ENCODE measurements at places on chromosomes 6 and 20.

- no peak for DNase-seq
Observed at GRCh38 chr6:9943026-9943425, 471.8 kb downstream of the TFAP2A start.

DNA sequence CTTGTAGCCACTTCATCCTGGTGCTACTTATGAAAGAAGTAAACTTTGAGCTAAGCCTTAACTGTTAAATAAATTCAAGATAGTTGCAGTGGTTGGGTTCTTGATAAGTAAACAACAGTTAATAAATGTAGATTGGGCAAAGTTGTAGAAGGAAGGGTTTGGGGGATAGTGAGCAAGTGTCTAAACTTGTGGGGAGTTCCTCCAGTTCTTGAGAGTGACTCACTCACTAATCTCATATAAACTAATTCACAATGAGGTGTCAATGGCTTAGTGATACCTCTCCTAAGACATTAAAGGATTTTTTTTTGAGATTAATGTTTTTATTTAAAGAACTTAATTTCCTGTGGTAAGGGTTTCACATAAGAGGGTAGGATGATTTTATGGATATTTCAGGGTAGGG is 507.4 kb downstream of the BMP2 start:
- DNase-seq, result no peak

DNA sequence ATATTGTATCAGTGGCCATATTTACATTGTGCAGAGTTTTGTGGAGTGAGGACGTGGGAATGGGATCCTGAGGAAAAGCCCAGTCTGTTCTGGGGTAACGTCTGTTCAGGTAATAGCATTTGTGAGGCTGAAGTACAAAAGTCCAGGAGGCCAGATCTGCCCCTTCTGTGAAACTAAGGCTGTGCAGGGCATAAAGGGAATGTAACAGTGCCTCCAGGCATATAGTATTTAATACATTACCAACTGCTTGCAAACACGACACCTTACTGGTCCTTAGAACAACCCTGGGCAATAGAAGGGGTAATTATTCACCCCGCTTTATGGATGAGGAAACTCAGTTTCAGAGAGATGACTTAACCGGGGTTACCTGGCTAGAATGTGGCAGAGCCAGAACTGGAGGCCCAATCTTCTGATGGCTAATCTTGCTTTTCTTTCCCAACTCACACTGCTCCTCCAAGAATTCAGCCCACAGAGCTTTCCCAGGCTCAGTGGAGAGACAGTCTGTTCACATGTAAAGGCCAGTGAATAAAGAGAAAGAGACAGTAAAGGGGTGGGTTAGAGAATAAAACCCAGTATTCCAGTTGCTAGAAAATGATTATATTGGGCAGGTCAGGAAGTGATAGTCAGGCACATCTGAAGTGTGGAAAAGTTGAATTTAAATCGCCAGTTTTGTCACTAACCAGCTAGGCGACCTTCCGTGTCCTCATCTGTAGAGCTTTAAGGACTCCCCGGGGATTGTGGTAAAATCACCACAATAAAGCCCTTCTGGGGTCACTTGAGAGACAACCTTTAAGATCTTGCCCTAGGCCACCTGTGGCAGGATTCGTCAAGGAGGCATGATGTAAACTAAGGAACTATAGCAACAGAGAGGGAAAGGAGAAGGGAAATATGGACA is 280.7 kb upstream of the CITED2 start:
- no peak for DNase-seq

- DNase-seq, result peak; percentile 54
Observed at GRCh38 chr20:45344168-45344860, 3.9 kb downstream of the SDC4 start.

DNA sequence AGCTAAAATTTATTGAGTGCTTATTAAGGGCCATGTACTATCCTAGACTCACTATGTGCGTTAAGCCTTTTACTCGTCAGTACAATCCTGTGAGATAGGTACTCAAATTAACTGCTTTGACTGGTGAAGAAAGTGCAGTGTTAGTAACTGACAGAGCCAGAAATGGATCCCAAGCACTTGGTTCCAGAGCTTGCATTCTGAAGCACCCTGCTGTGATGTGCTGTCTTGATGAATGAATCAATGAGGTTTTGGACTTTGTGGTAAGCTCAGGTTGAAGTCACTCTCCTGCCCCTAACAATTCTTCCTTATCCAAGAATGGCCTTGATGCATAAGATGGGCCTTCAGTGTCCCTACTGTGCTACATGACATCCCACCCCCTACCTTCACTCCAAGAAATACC is 3.7 kb downstream of the STX11 start:
- no peak for DNase-seq

DNA sequence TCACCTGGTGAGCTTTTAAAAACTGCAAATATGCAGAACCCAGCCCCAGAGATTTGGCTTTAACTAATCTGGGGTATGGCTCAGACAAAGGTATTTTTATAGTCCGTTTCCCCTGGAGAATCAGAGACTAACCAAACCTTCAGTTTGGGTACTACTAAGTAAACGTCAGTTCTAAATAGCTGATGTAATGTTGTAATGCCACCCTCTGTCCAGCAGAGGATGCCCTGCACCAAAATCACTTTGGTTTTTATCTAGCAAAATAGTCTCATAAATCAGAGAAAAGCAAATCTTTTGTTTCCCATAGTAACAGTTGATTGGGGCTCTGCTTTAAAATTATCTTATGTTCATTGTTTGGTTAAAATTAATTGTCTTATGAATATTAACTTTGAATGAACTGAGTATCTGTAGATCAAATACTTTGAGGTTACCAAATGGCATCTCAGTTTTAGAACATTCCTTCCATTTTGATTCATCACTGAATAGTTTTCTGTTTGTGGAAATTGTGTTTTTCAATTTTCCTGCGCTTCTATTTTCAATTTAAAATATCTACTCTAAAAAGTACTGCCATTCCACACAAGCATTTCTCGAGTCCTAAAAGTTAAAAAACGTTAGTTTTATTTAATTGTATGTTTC is 278.3 kb upstream of the PLCB4 start:
- DNase-seq, result no peak

- no peak for DNase-seq
Observed at GRCh38 chr6:18445228-18445627, 58.1 kb downstream of the RNF144B start.

DNA sequence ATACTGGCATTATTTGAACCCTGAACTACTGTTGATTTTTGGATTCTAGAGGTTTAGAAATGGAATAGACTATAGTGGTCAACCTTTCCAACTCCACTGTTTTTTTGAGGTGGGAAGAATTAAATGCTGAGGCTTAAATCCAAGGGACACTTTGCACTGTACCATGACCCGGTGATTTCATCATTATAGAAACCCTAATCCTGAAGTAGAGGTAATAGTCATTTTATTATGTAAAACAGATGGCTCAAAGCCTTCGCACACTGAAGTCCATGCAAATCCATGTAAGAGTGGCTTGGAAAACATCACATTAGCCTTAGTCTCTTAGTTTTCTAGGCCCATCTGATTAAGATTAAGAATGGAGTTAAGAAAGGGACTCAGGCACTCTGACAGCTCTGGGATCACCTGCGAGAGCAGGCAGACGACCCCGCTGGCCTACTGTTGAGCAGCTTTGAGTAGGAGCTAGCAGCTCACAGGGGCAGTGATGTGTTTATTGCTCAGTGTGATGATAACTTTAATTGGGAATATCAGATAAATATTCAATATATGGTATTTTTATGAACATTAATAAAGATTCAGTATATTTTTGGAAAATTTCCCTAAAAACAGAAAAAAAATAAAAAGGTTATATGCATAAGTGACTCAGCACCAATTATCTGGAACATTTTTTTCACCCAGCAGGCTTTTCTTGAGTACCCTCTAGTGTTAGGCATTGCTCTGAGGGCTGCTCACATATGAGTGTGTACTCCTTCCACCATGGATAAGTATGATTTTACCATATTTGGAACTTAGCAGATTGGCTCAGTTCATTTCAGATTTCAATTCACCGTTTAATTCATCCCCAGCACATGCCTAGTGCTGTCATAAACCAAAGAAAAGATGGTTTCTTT is 13.4 kb downstream of the SLX4IP start:
- DNase-seq, result no peak

DNA sequence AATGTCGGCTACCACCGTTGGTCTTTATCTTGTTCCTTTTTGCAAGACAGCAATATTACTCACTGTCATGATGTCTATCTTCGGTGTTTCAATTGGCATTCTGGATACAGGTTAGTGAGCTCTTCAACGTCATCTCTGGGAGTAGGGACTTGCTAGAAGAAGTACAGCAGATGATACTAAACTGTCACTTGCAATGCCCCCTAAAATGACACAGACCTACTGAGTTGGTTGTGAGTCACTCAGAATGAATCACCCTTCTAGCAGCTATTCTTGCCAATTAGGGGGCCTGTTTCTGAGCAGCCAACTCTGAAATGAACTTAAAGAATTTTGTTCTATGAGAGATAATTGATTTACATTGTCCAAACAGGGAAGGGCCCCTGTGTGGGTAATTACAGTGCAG is 176.5 kb downstream of the SLC16A10 start:
- DNase-seq, result no peak

DNA sequence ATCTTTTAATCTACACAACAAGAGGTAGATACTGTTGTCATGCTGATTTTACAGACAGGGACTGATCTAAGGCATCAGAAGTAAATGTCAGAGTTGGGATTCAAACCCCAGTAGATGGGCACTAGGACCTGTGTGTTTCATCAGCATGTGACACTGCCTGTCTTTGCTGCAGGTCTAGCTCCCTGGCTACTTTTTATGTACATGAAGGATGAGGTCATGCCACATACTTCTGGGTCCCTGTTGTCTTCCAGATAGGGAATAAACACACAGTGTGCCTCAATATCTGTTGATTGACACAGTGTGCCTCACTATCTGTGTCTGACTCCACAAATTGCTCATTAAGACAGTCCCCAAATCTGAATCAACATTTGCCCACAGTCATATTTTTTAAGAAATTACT is 106.9 kb downstream of the TFAP2B start:
- DNase-seq, result no peak

GRCh38 chr6:119499797-119500196 is 150.2 kb upstream of the MAN1A1 start:
- no peak for DNase-seq

- DNase-seq, result no peak
Observed at GRCh38 chr6:125194941-125195340, 41.4 kb downstream of the TPD52L1 start.

DNA sequence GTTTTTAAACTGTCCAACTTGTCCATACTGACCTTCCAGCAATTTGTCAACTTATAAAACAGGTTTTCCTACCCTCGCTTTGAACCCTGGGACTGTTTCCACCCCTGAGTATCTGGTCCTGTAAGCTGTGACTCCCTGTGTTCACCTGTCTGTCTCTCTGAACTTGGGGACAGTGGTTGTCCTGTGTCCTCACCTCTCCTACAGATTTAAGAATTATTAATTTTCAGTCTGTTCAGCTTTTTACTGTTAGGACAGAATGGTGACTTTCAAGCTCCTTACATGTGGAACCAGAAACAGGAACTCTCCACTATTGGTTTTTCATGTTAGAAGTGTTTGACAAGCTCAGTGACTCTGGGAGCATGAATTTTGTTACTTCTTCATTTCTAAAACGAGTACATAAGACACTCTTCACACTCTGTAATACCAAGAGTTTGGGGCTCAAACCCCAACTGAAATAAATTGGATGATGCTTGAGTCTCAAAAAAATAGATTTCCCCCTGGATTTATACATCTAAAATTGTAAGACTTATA is 713.9 kb downstream of the COL12A1 start:
- DNase-seq, result no peak

- DNase-seq, result no peak
Observed at GRCh38 chr6:142361779-142362750, 60.3 kb downstream of the ADGRG6 start.

DNA sequence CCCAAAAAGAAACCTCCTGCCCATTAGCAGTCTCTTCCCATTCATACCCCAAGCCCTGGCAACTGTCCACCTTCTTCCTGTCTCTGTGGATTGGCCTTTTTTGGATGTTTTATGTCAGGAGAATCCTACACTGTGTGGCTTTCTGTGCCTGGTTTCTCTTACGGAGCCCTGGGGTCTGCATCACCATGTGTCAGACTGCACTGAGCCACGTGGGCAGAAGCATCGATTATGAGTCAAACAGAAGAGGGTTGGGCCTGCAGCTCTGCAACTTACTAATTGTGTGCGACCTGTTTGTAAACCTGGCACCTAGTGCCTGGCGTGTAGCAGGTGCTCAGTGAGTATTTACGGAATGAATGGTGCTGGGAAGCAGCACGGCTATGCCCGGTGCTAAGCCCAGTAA is 62.6 kb downstream of the IGF2R start:
- no peak for DNase-seq

All from C1 segment of cervical spinal cord (tissue), 14 donors.